ENCODE measurements at places on chromosomes 1 and 21.

DNA sequence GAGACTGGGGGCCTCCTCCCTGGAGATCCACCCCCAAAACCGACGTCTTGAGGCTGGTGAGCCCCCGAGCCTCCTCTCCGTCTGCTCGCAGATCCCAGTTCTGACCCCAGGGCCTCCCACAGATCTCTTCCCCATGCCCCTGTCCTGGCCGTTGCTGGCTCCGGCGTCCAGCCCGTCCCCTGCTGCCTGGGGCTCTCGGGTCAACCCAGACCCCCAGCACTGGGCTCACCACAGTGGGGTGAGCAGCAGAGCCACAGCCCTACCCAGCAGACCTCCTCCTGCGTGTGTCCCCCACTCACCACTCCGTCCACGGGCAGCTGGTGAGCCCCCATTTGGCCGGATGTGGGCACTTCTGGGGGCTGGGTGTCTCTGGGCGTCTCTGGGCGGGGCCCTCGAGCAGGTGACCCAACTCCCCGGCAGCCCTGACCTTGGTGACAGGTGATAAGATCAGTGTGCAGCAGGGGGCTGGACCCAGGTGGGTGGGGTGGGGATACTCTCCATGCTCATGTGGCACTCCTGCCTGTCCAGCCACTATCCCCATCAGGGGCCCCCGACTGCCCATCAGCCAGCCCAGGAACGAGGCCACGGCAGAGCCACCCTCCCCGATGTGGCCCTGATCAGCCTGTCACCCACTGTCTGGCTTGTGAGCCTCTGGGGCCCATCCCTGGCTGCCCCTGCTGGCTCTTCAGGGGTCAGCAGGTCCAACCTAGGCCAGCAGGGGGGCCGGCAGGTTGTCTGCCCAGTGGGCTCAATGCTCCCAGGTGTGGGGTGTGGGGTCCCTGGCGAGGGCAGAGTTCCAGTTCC is 709 bp downstream of the TNFRSF14 start:
- no peak for DNase-seq

- DNase-seq = no peak
Measured at GRCh38 chr1:1669468-1670440, 10.9 kb upstream of the CDK11B start.

- no peak for DNase-seq
Measured at GRCh38 chr1:98781906-98782305, 120.4 kb downstream of the SNX7 start.

DNA sequence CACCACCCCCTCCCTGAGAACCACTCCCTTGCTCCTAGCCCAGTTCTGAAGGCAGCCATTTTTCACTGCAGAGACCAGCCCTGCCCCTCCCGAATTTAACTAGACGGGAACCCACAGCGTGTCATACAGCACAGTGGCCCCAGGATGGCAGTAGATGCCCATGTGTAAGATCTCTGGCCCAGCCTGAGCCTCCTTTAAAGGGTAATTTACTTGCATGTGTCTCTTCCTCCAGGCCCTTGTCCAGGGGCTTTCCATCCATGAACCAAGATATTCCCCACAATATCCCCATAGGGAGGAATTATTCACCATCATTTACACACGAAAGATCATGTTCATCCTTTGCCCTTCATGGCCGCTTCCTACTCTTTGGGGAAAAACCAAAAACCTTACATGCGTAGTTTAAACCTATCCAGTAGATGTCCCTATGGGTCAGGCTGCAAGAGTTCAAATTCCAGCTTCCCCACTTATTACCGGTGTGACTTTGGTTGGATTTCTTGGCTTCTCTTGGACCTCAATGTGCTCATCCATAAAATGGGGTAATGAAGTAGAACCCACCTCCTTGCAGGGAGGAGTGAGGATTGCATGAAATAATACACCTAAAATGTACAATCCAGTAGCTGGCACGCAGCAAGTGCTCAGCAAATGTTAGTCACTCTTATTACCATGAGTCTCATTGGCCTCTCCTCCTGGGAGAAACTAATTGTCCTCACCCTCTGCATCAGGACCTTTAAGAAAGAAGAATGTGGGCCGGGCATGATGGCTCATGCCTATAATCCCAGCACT is 4.0 kb upstream of the LACTBL1 start:
- DNase-seq = peak; percentile 76

DNA sequence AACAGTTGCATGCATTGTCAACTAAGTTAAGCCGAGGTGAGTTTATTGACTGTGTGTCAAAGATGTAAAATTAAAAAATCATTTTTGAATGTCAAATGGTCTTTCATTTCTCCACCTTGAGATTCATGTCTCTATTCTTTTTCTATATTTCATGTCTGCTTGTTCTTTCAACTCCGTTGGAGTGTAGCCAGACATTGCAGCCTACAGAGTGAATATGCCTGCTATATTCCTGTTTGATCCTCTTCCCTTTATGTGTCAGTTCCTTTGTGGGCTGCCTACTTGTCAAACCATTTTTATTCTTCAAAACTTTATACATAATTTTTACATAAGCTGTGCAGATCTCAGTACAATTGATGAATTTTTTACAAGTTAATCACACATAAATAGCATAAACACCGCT is 1325.8 kb upstream of the PRMT6 start:
- DNase-seq = no peak

DNA sequence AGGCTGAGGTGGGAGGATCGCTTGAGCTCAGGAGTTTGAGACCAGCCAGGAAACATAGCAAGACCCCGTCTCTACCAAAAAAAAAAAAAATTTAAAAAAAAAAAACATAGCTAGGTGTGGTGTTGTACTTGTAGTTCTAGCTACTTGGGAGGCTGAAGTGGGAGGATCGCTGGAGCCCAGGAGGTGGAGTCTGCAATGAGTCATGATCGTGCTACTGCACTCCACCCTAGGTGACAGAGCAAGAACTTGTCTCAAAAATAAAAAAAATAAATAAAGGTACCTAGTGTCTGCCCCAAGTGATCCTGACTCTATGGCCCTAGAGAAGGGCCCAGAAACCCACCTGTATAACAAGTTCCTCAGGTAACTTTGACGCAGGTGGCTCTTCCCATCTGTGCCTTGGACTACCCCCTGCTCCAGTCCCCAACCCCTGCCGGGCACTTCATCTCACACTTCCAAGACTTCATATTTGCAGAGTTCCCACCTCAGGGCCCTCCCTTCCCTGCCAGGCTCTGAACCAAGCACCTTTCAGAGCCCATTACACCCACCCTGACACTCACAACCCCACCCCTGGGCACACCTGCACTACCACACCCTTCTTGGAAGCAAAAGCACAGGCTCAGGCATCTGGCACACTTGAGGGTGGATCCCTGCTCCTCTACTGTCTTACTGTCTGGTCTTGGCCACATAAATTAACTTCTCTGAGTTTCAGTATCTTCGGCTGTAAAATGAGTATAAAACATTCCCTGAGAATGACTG is 80.2 kb upstream of the KLHDC7A start:
- DNase-seq = no peak

DNA sequence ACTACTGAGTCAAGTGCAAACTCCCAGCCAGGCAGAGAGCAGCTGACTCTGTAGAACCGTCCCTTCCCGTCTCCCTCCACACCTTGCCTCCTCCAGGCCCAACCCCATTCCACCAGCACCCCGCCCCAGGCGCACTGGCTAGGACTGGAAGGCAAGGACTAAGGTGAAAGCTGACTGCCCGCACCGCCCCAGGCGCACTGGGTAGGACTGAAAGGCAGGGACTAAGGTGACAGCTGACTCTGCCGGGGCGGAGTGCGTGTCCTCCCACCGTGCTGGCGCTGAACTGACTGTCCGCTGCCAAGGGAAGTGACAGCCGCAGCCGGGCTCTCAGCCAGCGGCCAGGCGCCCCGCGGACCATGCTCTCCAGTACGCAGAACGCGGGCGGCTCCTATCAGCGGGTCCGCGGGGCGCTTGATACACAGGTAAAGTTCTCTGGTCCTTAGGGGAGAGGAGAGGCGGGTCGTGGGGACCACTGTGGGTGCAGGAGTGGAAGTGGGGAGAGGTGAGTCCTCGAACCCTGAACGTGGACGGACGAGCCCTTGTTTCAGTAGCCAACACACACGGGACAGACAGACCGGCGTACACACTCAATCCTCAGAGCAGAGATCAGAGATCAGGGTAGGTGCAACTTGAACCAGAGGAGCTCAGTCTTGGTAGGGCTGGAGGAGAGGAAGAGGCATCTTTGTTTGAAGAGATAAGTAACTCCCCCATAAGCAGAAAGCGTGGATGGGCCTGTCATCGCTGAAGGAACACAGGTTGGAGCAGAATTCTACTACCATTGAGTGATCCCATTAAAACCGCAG is 58.0 kb downstream of the RBM11 start:
- DNase-seq = no peak

DNA sequence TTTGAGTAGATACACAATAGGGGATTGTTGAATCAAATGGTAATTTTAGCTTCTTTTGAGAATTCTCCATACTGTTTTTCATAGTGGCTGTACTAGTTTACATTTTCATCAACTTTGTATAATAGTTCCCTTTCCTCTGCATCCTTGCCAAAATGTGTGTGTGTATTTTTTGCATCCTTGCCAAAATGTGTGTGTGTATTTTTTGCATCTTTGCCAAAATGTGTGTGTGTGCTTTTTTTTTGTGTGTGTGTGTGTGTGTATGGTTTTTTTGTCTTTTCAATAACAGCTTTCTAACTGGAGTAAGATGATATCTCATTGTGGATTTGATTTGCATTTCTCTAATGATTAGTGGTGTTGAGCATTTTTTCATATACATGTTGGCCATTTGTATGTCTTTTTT is 105.4 kb downstream of the ATP6V1G3 start:
- no peak for DNase-seq

GRCh38 chr1:224545571-224545970 is 70.5 kb upstream of the CNIH3 start:
- no peak for DNase-seq

GRCh38 chr1:6424619-6425593 is at the start of gene ESPN:
ESPN (plus strand) TSS chr1:6424776; CDS start chr1:6424956, 180 bp downstream.
- DNase-seq = no peak

Data from COLO829 (cell line).